ENCODE measurements at places on chromosomes 3 and 15. TPM values are rescaled to one million over a fixed set of nuclear protein-coding genes. Genes with fewer than 3 reads are reported as not detected.

GRCh38 chr3:146374146-146374545, 95.2 kb downstream of the PLSCR2 start:
- no peak overlapping the region for H3K4me3 ChIP-seq
- H3K27ac ChIP-seq = no peak overlapping the region
- no peak for DNase-seq
- no peaks in the 10 kb centered on the region for H3K36me3 ChIP-seq

DNA sequence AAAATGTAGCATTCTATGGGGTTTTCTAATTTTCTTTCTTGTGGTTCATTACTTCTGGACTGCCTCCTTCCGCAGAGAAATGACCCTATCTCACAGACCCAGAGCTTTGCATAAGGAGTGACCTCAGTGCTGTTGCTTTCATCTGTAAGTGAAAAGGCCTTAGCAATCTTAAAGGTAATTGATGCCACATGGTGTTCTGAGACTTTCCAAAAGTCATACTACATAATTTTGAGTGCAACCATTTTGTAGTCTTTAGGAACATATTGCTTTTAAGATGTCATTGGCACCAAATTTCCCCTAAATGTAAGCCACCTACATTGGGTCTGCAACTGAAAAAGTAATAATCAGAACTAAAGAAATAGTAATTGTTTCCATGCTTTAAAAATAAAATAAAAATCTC, 9.2 kb upstream of the HHLA2 start:
- no peak for DNase-seq
- H3K27ac ChIP-seq = no peak overlapping the region
- H3K27me3 ChIP-seq = no peaks in the 10 kb centered on the region
- H3K4me1 ChIP-seq = peaks cover 3% of the 10 kb centered on the region
- H3K36me3 ChIP-seq = no peaks in the 10 kb centered on the region

GRCh38 chr3:152841131-152841530, 6.2 kb downstream of the P2RY1 start:
- H3K4me1 ChIP-seq = no peaks in the 10 kb centered on the region
- H3K27ac ChIP-seq = no peak overlapping the region
- no peak for DNase-seq
- no peaks in the 10 kb centered on the region for H3K27me3 ChIP-seq
- no peak overlapping the region for H3K4me3 ChIP-seq
- H3K36me3 ChIP-seq = no peaks in the 10 kb centered on the region

DNA sequence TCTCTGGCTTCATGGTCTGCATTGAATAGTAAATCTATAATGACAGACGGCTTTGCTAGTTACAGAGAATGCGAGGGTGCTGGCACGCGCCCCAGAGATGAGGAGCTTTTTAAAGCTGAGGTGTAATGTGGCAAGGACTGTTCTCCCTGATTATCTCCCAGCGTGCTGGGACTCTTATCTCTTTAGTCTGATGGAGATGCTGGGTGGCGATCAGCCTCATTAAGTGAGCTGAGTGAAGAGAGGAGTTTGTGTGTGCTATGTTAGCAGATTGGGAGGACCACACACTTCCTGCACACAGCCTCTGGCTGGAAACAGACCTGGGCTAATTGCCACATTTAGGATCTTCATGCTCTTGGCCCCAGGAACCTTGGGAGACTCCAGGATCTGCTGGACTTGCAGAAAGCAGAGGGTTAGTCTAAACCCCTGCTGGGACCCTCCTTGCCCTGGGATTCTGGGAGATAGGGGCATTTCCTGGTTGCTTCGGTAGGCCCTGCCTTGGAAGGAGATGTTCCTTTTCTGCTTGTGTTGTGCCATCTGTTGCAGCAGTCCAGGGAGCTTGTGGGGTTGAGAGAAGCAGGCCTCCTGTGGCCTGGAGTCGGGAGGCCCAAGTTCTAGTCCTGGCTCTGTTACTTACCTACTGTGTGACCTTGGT, 15.0 kb downstream of the PDIA5 start:
- no peak for DNase-seq
- H3K4me3 ChIP-seq = no peak overlapping the region
- H3K4me1 ChIP-seq = peaks cover 95% of the 10 kb centered on the region
- no peaks in the 10 kb centered on the region for H3K36me3 ChIP-seq

DNA sequence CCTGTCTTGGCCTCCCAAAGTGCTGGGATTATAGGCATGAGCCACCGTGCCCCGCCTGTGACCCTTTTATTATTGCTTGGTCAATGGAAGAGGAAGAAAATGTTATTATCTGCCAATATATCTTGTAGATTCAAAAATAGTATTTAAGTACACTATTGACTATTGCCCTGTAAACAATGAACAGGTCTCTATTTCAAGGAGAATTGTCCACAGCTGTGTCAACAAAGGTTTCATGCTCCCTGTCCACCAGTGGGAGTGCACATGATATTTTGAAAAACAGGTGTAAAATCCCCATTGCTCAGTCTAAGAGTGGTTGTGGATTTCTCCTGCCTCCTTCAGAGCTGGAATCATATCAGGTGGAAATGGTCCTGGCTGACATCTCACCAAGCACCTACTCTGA, 36.5 kb upstream of the IGF1R start:
- no peaks in the 10 kb centered on the region for H3K36me3 ChIP-seq
- H3K4me1 ChIP-seq = no peaks in the 10 kb centered on the region
- no peak for DNase-seq
- H3K27me3 ChIP-seq = no peaks in the 10 kb centered on the region
- no peak overlapping the region for H3K4me3 ChIP-seq
- H3K27ac ChIP-seq = no peak overlapping the region

GRCh38 chr3:140505213-140505612, 172.7 kb upstream of the TRIM42 start:
- DNase-seq = no peak
- H3K4me1 ChIP-seq = peaks cover 23% of the 10 kb centered on the region
- no peak overlapping the region for H3K4me3 ChIP-seq
- H3K27me3 ChIP-seq = no peaks in the 10 kb centered on the region
- no peaks in the 10 kb centered on the region for H3K36me3 ChIP-seq
- H3K27ac ChIP-seq = no peak overlapping the region

GRCh38 chr15:77538027-77538451, 94.7 kb downstream of the LINGO1 start:
- H3K4me3 ChIP-seq = no peak overlapping the region
- peaks cover 12% of the 10 kb centered on the region for H3K4me1 ChIP-seq
- H3K27me3 ChIP-seq = no peaks in the 10 kb centered on the region
- DNase-seq = no peak
- no peak overlapping the region for H3K27ac ChIP-seq
- no peaks in the 10 kb centered on the region for H3K36me3 ChIP-seq

Gene CACNA2D3
- 4.8 TPM for total RNA-seq

DNA sequence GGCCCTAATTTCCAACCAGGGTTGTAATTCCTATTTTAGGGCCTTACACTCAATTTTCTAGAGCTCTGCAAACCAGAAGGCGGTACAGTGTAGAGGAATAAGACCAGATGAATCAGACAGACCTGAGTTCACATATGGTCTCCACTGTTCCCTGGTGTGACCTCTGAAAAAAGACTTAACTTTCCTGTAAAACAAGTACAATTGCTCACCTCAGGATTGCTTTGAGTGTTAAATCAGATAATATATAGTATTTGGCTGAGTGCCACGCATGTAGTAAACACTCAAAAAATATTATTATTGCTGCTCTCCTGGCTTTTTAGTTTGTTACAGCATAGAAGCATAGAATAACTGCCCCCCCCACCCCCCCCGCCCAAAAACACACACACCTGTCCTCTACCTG, 51.0 kb upstream of the STT3B start:
- no peaks in the 10 kb centered on the region for H3K27me3 ChIP-seq
- no peak overlapping the region for H3K4me3 ChIP-seq
- H3K27ac ChIP-seq = no peak overlapping the region
- no peak for DNase-seq
- no peaks in the 10 kb centered on the region for H3K36me3 ChIP-seq

Gene IL20RB
- not detected for total RNA-seq

DNA sequence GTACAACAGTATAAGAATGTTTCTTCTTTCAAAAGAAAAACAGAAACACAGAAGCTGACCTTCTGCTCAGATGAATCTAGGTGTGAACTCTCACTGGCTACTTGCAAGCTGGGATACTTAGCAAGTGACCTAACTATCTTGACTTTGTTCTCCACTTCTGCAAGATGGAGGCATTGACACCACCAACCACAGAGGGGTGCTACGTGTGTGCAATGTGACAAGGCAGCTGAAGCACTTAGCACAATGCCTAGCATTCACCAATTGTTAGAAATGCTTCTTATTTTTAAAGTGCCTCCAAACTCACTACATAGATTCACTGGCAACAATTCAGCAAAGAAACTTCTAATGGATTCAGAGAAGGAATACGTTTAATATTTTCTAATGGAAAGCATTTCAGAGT, 331.4 kb upstream of the WNT5A start:
- H3K4me3 ChIP-seq = no peak overlapping the region
- H3K27me3 ChIP-seq = no peaks in the 10 kb centered on the region
- H3K27ac ChIP-seq = no peak overlapping the region
- H3K4me1 ChIP-seq = peaks cover 14% of the 10 kb centered on the region
- no peaks in the 10 kb centered on the region for H3K36me3 ChIP-seq
- DNase-seq = no peak

DNA sequence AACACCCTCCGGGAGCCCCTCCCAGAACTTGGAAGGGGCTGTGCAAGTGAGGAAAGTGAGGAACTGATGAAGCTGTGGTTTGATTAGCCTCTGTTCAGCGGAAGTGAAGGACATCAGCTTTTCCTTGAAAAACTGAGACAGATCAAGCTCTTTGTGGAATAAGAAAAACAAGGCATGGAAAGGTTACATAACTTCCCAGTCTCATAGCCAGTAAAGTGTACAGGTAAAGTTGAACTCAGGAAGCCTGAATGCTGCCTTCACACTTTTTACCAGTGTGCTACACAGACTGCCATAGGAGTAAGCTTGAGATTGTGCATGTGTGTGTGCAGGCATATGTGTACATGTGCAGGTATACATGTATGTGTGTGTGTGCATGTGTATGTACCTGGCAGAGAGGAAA, 293.2 kb downstream of the FGF12 start:
- no peaks in the 10 kb centered on the region for H3K36me3 ChIP-seq
- H3K4me1 ChIP-seq = no peaks in the 10 kb centered on the region
- no peak for DNase-seq
- H3K27me3 ChIP-seq = no peaks in the 10 kb centered on the region
- H3K4me3 ChIP-seq = no peak overlapping the region

DNA sequence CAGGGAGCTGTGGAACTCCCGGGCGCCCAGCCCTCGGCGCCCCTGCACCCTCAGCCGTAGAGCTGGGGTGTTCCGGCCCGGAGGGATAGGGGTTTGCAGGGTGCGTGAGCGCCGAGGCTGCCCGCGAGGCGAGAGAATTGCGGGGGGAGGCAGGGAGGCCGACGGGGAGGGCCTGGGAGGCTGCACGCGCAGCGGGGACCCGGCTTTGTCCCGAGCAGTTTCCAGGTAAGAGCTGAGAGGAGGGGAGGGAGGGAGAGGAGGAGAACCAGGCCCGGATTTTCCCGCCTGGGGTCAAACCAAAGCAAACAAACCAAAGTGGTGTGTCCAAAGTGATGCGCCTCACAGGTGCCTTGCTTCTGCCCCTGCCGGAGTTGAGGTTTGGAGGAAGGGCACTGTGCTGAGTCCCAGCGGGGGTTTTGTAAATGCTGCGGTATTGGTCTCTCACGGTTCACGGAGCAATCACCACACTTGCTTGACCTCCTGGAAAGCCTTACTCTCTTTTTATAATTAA, 146.4 kb downstream of the TJP1 start:
- DNase-seq = no peak
- H3K27me3 ChIP-seq = no peaks in the 10 kb centered on the region
- H3K4me1 ChIP-seq = peaks cover 10% of the 10 kb centered on the region
- H3K4me3 ChIP-seq = no peak overlapping the region

GRCh38 chr3:152210697-152211096, 58.0 kb upstream of the MBNL1 start:
- no peaks in the 10 kb centered on the region for H3K36me3 ChIP-seq
- no peak overlapping the region for H3K4me3 ChIP-seq
- no peak overlapping the region for H3K27ac ChIP-seq
- no peaks in the 10 kb centered on the region for H3K27me3 ChIP-seq

DNA sequence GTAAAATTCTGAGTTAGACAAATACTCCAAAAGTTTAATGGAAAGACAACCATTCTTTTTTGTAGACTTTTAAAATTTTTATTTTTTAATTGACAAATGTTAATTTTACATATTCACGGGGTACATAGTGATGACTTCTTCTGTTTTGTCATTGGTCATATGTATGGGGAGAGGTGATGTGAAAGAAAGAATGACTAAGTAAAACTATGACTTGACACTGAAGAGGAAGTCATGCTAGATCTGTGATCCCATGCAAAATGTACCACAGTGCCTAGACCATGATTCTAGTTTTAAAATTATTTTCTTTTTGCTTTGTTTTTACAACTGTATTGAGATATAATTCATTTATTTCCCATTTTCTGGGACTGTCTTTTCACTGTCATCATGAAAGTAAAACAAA, 281.6 kb downstream of the MBNL1 start:
- DNase-seq = no peak
- no peak overlapping the region for H3K4me3 ChIP-seq
- H3K36me3 ChIP-seq = no peaks in the 10 kb centered on the region
- H3K27me3 ChIP-seq = no peaks in the 10 kb centered on the region

GRCh38 chr3:9503283-9503682, 50.3 kb downstream of the LHFPL4 start:
- no peak overlapping the region for H3K27ac ChIP-seq
- H3K36me3 ChIP-seq = no peaks in the 10 kb centered on the region
- H3K4me3 ChIP-seq = no peak overlapping the region
- H3K4me1 ChIP-seq = peaks cover 7% of the 10 kb centered on the region

GRCh38 chr3:134064081-134064480, 34.4 kb upstream of the SLCO2A1 start:
- H3K27ac ChIP-seq = no peak overlapping the region
- no peak overlapping the region for H3K4me3 ChIP-seq
- H3K36me3 ChIP-seq = no peaks in the 10 kb centered on the region

DNA sequence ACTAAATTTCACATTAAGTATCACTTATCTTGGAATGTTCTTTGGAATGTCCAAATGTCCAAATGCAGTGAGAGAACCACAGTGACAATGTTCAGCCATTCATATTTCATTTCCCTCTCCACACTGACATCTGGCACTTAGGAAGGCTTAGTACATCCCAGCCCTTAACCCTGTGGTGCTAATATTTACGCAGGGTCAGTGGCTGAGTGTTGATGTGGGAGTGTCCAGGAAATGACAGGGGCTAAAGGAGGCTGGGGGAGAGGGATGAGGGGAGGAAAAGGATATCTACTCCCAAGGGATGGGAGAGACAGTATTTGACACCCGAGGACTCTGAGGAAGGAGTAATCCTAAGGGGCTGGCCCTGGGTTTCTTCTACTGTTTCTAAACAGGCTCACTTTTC, 14.1 kb upstream of the CCR4 start:
- H3K27ac ChIP-seq = no peak overlapping the region
- no peak for DNase-seq
- H3K4me1 ChIP-seq = no peaks in the 10 kb centered on the region

- H3K27me3 ChIP-seq = no peaks in the 10 kb centered on the region
- DNase-seq = peak; percentile 87
- H3K4me3 ChIP-seq = no peak overlapping the region
Measured at GRCh38 chr3:177824190-177824786, 627.0 kb upstream of the TBL1XR1 start.

- no peak overlapping the region for H3K27ac ChIP-seq
- no peaks in the 10 kb centered on the region for H3K4me1 ChIP-seq
- no peaks in the 10 kb centered on the region for H3K27me3 ChIP-seq
- no peak for DNase-seq
- no peak overlapping the region for H3K4me3 ChIP-seq
Measured at GRCh38 chr3:197183582-197183981, 114.8 kb downstream of the DLG1 start.
